ENCODE measurements at places on chromosomes 5 and 9. TPM values are rescaled to one million over a fixed set of nuclear protein-coding genes. Genes with fewer than 3 reads are reported as not detected.
A peak's percentile ranks its signal among the peaks of the same experiment; 100 is the strongest.

BSPRY gene
- polyA plus RNA-seq = 9.5 TPM

PRUNE2 gene
- polyA plus RNA-seq = 68.1 TPM

ANKRD34B gene
- polyA plus RNA-seq = not detected

LRRC19 gene
- 83.7 TPM for polyA plus RNA-seq

DMRT3 gene
- not detected for polyA plus RNA-seq

GRCh38 chr9:22108581-22109370 lies 99.7 kb upstream of the CDKN2B start:
- DNase-seq = peak; percentile 93

- no peak for DNase-seq
Observed at GRCh38 chr9:100590481-100590880, 12.6 kb downstream of the CAVIN4 start.

DNA sequence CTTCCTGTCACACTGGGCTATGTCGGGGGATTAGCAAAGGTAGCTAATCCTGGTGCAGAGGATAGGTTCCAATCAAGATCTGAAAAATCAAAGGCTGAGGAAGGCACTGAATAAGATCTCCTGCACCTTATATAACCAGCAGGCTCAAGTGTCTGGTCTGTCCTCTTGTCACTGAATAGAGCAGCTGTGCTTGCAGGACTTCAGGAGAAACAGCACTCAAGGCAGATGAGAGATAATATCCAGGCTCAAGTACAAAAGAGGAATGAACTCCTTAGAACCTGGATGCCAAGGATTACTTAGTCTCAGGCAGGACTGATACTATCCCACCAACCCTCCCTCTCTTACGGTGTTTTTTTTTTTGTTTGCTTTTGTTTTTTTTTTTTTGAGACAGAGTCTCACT lies 108.8 kb upstream of the LRRTM2 start:
- DNase-seq = no peak

GRCh38 chr5:53902296-53902907 lies 342.0 kb downstream of the NDUFS4 start:
- DNase-seq = no peak

GRCh38 chr9:14323083-14323971 lies 9.4 kb upstream of the NFIB start:
- no peak for DNase-seq

DNA sequence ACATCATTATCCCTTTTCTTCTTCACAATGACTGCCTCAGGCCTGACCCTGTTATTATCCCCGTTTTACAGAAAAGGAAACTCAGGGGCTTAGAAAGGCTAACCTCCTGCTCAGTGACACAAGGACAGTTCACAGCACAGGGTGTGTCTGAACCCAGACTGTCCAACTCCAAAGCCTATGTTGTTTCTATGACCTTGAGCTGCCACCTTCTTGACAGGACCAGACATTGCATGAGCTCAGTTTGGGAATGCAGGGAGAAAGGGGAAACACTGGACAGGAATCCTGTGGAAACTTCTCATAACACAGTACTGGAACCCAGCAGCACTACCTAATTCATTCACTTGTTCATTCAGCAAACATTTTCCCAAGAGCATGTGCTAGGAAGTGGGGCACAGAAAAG lies 472.8 kb downstream of the CDK5RAP2 start:
- DNase-seq = no peak

DNA sequence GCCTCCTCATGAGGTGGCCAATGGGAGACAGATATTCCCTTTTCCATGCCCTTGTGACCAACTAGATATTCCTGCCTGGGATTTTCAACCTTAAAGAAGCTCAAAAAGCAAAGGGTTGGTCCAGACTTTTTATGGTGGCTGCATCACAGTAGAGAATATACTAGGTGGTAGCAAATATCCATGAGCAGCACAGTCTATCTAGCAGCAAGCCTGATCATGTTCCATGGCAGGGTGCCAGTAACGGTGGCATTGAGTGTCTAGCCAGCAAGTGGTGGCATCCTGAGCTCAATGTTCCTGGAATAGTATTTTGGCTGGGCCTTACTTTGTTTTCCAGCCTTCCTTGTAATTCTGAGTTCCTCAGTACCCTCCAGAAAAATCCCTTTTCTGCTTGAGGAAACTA lies 25.8 kb downstream of the CDC25C start:
- no peak for DNase-seq

- peak; percentile 57 for DNase-seq
Observed at GRCh38 chr5:76716456-76717157, 681 bp downstream of the F2R start.

DNA sequence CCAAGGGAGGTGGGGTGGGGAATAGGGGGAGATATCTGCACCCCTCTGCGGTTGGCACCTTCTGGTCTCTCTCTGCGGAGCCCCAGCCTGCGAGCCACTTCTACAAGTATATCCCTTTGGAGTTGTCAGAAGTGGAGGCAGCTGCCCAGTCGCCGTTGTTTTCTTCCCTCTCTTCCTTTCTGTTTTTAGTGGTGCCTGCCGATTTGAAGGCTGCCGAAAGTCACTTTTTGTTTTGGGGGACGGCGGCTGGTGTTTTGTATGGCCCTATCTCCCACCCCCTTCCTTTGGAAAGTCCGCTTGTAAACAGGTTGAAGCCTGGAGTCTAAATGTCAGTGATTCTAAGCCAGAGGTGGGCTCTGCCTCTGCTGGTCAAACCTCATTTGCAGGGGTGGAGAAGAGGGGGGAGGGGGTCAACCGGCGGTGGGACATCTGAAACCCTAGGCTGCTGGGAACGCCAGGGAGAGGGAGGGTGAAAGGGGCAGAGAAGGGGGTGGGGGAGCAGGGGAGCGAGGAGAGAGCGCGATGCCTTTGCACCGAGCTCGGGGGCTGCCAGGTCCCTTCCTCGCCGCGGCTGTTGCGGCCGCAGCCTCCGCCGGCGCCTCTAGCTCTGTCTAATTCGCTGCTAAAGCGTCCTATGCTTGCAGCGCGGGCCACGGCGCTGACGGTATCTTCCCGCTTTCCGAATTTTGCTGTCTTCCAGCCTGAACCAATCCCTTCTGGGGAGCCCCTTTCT lies at the start of gene FGF10:
Gene FGF10, minus strand, starts transcription at position 331 of the 733 bp plus-strand sequence. CDS start 738 bp downstream, outside the sequence.
- peak; percentile 20 for DNase-seq

- DNase-seq = no peak
Observed at GRCh38 chr5:157741131-157741530, 2.4 kb upstream of the LSM11 start.

GRCh38 chr9:24625097-24625496 lies 79.4 kb upstream of the IZUMO3 start:
- DNase-seq = no peak

All from large intestine (tissue), 12 donors.